Calu3 (cell line): ENCODE measurements at places on chromosomes 7 and 10. TPM values are rescaled to one million over a fixed set of nuclear protein-coding genes. Genes with fewer than 3 reads are reported as not detected.

ASZ1 gene
- not detected in 2 replicates for total RNA-seq

AKR1C1 gene
- total RNA-seq = 10.2 and 17.3 TPM in 2 replicates

C10orf143 gene
- total RNA-seq = 0.50 and 0.78 TPM in 2 replicates

GPR141 gene
- not detected in 2 replicates for total RNA-seq

WAPL gene
- 27.0 and 30.1 TPM in 2 replicates for total RNA-seq

GARIN1A gene
- 7.3 and 8.5 TPM in 2 replicates for total RNA-seq

HOXA9 gene
- total RNA-seq = 1.7 and 2.5 TPM in 2 replicates

CD36 gene
- total RNA-seq = not detected in 2 replicates

RAMP3 gene
- not detected in 2 replicates for total RNA-seq

IFRD1 gene
- total RNA-seq = 38.8 and 44.6 TPM in 2 replicates

FOXP2 gene
- total RNA-seq = 1.6 and 2.5 TPM in 2 replicates

WDR91 gene
- 21.2 and 24.3 TPM in 2 replicates for total RNA-seq

FKBP6 gene
- not detected in 2 replicates for total RNA-seq

OGDH gene
- total RNA-seq = 100 and 105 TPM in 2 replicates

MSMB gene
- 2.4 and 7.4 TPM in 2 replicates for total RNA-seq

KIAA1217 gene
- 46.2 and 49.2 TPM in 2 replicates for total RNA-seq

GRID2IP gene
- total RNA-seq = 1.2 and 1.4 TPM in 2 replicates

SPDYE6 gene
- total RNA-seq = not detected in 2 replicates
